GM23248 (cell line): ENCODE measurements at places on chromosomes 11 and 22. TPM values are rescaled to one million over a fixed set of nuclear protein-coding genes. Genes with fewer than 3 reads are reported as not detected.

The SAA1 gene
- not detected in 2 replicates for total RNA-seq

The REXO2 gene
- 245 and 350 TPM in 2 replicates for total RNA-seq

The BRD1 gene
- 23.1 and 24.4 TPM in 2 replicates for total RNA-seq

The DLG2 gene
- total RNA-seq: 1.7 and 9.0 TPM in 2 replicates

DNA sequence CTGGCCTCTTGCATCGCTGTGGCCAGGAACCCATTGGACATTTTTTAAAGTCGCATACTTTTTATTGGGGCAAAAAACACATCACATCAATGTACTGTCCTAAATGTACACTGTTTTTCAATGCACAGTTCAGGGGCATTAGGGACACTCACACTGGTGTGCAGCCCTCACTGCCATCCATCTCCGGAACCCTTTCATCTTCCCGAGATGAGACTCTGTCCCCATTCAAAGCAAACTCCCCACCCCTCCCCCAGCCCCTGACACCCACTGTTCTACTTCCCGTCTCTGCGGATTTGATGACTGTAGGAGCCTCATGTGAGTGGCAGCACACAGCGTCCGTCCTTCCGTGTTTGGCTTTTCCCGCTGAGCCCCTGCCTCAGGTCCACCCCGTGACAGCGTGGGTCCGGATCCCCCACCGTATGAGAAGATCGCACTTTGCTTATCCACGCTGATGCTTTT, 41.8 kb upstream of the TH start:
- H3K27ac ChIP-seq: no peak overlapping the region
- DNase-seq: no peak
- no peaks in the 10 kb centered on the region for H3K36me3 ChIP-seq
- no peak overlapping the region for H3K4me3 ChIP-seq
- no peaks in the 10 kb centered on the region for H3K4me1 ChIP-seq
- H3K27me3 ChIP-seq: peaks cover 14% of the 10 kb centered on the region

GRCh38 chr11:79173615-79174014, 267.2 kb downstream of the TENM4 start:
- no peak overlapping the region; the same call in 1 of the 2 replicates for H3K27ac ChIP-seq
- 0 out of 2 replicates have a peak, but pooled peaks cover 12% of the 10 kb centered on the region for H3K4me1 ChIP-seq
- no peaks in the 10 kb centered on the region for H3K36me3 ChIP-seq
- H3K27me3 ChIP-seq: no peaks in the 10 kb centered on the region
- peak; percentile 77 for DNase-seq

DNA sequence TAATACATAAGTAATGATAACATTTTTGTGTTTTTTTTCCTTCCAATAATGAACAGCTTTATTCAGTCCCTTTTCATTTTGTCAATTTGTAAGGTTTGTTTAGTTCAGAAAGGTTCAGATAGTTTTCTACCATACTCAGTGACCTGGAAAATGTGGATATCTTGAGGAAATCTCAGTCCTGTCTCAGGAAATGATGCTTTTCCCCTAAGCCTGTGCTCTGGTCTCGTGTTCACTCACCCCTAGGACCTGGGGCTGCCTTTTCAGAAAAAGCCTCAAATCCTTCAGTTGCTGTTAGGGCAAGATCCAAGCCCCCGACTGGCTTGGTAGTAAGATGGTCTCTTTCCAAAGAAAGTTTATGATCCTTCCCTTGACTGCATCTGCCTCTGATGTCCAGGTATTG, 21.8 kb downstream of the MS4A6A start:
- no peak overlapping the region for H3K4me3 ChIP-seq
- no peaks in the 10 kb centered on the region for H3K36me3 ChIP-seq
- H3K4me1 ChIP-seq: no peaks in the 10 kb centered on the region
- no peak for DNase-seq
- H3K27me3 ChIP-seq: no peaks in the 10 kb centered on the region
- no peak overlapping the region for H3K27ac ChIP-seq

DNA sequence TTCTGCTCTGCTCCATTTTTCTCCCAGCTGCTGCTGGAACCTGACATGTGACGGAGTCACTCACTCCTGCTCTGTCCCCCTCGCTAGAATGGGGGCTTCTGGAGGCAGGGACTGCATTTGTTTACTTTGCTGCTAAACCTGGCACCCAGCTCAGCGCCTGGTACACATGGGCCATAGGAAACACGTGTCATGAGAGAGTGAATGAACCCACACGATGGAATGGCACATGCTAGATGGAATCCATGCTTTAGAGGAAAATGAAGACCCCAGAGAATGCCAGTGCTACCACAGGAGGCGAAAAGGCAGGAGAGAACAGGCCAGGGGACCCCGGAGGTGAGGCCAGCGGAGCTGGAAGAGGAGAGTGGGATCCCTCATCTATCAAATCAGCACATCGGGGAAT, 160.9 kb downstream of the MPPED1 start:
- peaks cover 7% of the 10 kb centered on the region; the same call in 1 of the 2 replicates for H3K27me3 ChIP-seq
- no peak overlapping the region for H3K4me3 ChIP-seq
- H3K36me3 ChIP-seq: no peaks in the 10 kb centered on the region
- H3K4me1 ChIP-seq: no peaks in the 10 kb centered on the region
- no peak for DNase-seq

DNA sequence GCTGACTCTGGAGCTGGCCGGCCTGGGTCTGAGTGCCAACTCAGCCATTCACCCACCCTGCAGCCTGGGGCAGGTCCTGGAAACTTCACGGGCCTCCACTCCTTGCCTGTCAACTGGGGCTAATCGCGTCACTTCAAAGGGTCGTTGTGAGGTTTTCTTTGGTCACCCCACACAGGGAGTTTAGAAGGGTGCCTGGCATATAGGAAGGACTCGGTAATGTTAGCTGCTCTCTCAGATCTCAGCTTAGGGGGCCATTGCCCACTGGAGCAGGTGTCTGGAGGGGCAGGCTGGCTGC, 7.3 kb downstream of the INCENP start:
- H3K36me3 ChIP-seq: no peaks in the 10 kb centered on the region
- no peaks in the 10 kb centered on the region for H3K4me1 ChIP-seq
- no peak overlapping the region for H3K27ac ChIP-seq

- peak overlapping the region; percentile 100 for H3K4me3 ChIP-seq
- no peaks in the 10 kb centered on the region for H3K27me3 ChIP-seq
- H3K4me1 ChIP-seq: peaks cover 59% of the 10 kb centered on the region
- H3K36me3 ChIP-seq: peaks cover 14% of the 10 kb centered on the region; the same call in 1 of the 2 replicates
Measured at GRCh38 chr22:38313384-38313955, 3.8 kb downstream of the CSNK1E start.

- no peak for DNase-seq
- no peaks in the 10 kb centered on the region for H3K36me3 ChIP-seq
- H3K4me3 ChIP-seq: no peak overlapping the region
- H3K27me3 ChIP-seq: no peaks in the 10 kb centered on the region
Measured at GRCh38 chr11:114785820-114786219, 107.5 kb downstream of the NXPE2 start.

GRCh38 chr11:63833048-63833447, 5.9 kb upstream of the MARK2 start:
- no peak overlapping the region for H3K4me3 ChIP-seq
- H3K27ac ChIP-seq: no peak overlapping the region
- H3K4me1 ChIP-seq: no peaks in the 10 kb centered on the region
- H3K36me3 ChIP-seq: no peaks in the 10 kb centered on the region
- no peak for DNase-seq

DNA sequence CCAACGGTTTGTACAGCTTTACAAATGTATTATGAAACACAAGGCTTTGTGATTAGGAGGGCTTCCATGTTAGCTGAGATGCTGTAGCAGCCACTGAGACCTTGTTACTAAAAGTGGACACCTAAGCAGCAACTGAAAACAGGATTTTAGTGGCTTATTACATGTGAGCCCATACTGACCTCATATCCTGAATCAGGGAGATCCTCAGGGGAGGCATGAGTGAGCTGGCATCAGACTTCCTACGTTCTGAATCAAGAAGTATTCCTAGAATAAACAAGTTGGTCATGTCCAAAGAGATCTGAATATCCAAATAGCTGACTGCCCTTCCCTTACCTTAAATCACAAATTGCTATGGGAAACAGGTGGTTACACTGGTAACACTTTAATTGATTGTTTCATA, 59.1 kb upstream of the SCUBE2 start:
- peaks cover 61% of the 10 kb centered on the region for H3K36me3 ChIP-seq
- no peaks in the 10 kb centered on the region for H3K27me3 ChIP-seq
- DNase-seq: peak; percentile 92
- no peak overlapping the region for H3K4me3 ChIP-seq
- peak overlapping the region; percentile 76 for H3K27ac ChIP-seq

DNA sequence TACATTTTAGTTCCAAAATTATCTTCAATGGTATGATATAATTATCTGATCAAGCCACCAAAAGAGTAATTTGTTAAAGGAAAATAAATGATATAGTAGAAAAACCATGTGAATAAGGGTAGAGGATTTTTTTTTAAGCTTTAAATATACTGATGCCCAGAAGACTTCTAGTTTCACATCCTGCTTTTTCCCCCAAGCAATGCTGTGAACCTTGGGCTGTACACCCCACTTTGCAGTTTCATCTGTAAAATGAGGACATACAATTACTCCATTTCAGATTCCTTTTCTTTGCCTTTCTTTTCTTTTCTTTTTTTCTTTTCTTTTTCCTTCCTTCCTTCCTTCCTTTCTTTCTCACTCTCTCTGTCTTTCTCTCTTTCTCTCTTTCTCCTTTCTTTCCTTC, 1125.4 kb downstream of the DLG2 start:
- no peak overlapping the region for H3K4me3 ChIP-seq
- H3K4me1 ChIP-seq: peaks cover 26% of the 10 kb centered on the region
- DNase-seq: no peak
- no peaks in the 10 kb centered on the region for H3K36me3 ChIP-seq

DNA sequence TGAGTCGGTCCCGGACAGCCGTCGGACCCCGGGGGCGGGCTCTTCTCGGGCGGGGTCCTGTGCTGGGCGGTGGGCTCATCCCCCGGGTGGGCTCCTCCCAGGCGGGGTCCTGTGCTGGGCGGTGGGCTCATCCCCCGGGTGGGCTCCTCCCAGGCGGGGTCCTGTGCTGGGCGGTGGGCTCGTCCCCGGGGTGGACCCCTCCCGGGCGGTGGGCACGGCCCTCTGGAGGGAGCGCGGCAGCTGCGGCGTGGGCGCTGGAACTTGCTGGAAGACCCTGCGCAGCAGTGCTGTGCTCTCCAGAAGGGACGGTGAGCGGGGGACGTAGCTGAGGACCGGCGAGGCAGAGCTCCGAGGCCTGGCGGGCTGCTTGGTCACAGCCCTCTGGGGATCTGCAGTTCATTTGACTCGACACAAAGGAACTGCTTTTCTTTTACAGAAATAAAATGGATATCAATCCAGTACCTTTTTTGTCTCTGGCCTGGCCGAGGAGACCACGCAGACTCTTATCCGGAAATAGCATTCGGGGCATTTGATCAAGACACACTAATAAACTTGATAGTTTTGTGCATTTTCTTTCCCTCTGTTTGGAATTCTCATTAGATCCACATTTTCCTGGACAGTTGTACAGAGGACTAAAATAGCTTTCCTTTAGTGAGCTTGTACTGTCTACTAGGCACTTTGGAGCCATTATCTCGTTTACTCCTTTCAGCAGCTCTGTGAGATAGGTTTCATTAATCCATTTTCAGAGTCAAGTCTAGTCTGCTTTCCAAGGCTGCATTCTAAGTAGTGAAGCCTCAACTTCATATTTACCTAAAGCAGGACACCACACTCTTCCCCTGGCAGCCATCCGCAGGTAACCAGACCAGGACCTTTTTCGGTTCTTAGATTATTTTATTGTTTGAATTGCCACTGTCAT, 812 bp downstream of the JAM3 start:
- H3K36me3 ChIP-seq: no peaks in the 10 kb centered on the region
- peak; percentile 79 for DNase-seq
- H3K27ac ChIP-seq: peak overlapping the region; percentile 43
- H3K4me3 ChIP-seq: peak overlapping the region; percentile 96
- H3K27me3 ChIP-seq: 0 out of 2 replicates have a peak, but pooled peaks cover 8% of the 10 kb centered on the region
- H3K4me1 ChIP-seq: 0 out of 2 replicates have a peak, but pooled peaks cover 9% of the 10 kb centered on the region

DNA sequence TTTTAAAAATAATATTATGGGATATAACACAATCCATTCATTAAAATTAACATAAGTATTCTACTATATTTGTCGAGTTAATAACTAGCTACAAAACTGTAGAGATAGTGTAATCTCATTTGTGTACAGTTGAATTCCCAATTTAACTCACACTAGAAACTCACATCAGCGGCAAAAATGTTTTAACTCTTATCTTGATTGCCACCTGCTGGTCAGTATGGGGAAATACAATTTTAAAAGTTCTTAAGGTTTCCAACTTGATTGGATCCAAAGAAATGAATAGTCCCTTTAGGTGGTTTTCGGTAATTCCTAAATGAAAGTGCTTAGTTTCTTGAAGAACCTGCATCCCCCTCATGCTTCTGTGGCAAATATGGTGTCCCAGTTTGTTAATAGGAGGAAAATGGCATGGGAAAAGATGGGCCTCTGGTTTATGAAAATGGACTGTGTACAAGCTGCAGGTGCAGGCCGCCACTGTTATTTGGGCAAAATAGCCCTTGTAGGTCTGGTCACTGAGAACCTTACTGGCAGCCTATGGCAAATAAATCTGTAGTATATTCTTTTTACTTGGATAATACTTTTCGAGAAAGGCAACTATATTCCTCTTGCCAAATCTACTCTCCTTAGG, 33.7 kb upstream of the SLC17A6 start:
- H3K27me3 ChIP-seq: no peaks in the 10 kb centered on the region
- H3K4me3 ChIP-seq: no peak overlapping the region
- H3K27ac ChIP-seq: no peak overlapping the region
- H3K36me3 ChIP-seq: no peaks in the 10 kb centered on the region

GRCh38 chr11:132336781-132337535, 966.5 kb downstream of the NTM start:
- no peak for DNase-seq
- H3K4me1 ChIP-seq: no peaks in the 10 kb centered on the region
- H3K27ac ChIP-seq: no peak overlapping the region
- H3K27me3 ChIP-seq: peaks cover 19% of the 10 kb centered on the region
- H3K36me3 ChIP-seq: no peaks in the 10 kb centered on the region
- H3K4me3 ChIP-seq: no peak overlapping the region

- no peaks in the 10 kb centered on the region for H3K4me1 ChIP-seq
- H3K27me3 ChIP-seq: no peaks in the 10 kb centered on the region
- H3K27ac ChIP-seq: no peak overlapping the region
- no peaks in the 10 kb centered on the region for H3K36me3 ChIP-seq
- H3K4me3 ChIP-seq: no peak overlapping the region
- peak; percentile 21 for DNase-seq
Measured at GRCh38 chr11:9092853-9093778, 1.7 kb upstream of the SCUBE2 start.
